ENCODE measurements at places on chromosomes 16 and 17.

DNA sequence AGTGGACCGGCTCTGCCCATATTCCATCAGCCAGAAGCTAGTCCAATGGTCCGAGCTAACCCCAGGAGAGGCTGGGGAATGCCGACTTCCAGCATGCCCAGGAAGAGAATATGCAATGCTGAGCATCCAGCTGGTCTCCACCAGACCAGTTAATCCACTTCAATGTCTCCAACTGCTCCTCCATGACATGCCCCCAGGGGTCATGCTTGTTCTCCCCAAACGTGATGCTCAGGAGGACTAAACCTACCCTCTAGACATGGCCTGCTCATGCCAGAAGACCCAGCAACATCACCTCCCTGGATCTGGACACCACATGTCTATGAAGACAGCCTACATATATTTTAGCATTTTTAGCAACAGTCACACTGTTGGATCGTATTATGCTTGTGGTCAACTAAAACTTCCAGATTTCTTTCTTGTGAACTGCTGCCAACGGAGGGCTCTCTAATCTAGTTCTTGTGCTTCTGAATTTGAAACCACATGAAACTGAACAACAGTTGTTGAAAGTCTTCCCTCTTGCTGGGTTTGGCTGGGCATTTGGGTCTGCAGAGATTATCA, 245.1 kb downstream of the SOX9 start:
- no peak for DNase-seq

- DNase-seq = no peak
Observed at GRCh38 chr16:85619101-85619891, 6.2 kb downstream of the GSE1 start.

DNA sequence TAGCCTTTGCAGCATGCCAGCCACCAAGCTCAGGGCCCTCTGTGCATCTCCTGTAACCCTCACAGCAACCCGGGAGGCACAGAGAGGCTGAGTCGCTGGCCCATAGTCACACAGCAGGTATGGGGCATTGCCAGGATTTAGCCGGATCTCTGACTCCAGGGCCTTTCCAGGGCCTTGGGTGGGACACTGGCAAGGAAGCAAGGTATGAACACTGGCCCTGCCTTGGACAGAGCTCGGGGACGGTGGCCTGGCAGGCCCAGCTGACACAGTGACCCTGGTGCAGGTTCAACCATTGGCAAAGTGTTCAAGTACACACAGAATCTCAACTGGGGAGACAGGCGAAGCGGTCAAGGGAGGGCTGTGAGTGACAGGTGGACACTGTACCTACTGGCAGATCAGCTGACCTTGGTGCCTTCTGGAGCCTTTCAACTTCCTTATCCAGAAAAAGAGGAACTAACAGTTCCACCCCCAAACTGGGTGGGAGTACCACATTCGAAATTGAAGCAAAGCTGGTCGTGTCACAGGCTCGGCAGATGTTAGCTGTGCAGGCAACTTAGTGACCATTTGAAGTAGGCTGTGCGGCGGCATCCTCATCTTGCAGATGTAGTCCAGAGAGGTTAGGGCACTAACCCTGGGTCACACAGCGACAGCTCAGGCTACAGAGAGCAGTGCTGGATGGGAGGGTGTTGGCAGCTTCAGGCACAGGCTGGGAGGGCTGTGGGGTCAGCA, 287.4 kb downstream of the SEC14L1 start:
- DNase-seq = no peak

- DNase-seq = no peak
Observed at GRCh38 chr17:39364236-39365025, 37.0 kb downstream of the FBXL20 start.

DNA sequence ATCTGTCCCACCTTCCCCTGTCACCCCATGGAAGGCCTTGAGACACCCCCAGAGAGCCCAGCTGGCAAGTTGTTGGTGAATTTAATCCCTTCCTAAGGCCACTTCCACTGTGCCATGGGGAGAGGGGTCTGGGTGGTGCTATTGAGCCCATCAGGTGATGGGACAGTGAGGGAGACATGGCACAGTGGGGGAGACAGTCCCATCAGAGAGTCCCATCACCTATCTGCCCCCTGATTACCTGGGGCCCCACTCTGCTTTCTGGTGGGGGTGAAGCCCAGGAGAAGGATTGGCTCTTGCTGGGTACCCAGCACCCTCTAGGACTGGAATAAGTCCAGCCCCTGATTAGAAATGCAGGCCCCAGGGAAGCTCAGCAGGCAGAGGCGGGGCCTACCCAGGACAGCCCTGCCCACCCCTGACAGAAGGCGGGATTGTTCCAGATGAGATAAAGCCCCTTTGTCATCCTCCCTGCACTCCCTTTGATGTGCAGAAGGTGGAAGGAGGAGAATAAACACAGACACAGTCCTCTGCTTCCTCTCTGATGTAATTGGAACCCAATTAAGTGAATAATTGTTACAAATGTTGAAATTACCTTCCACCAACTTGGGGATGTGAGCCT, 18.9 kb downstream of the TMEM132E start:
- DNase-seq = peak; percentile 81

GRCh38 chr17:5511401-5512225, 25.2 kb downstream of the MIS12 start:
- no peak for DNase-seq

GRCh38 chr16:57984443-57985203, 13.7 kb upstream of the CNGB1 start:
- DNase-seq = no peak

DNA sequence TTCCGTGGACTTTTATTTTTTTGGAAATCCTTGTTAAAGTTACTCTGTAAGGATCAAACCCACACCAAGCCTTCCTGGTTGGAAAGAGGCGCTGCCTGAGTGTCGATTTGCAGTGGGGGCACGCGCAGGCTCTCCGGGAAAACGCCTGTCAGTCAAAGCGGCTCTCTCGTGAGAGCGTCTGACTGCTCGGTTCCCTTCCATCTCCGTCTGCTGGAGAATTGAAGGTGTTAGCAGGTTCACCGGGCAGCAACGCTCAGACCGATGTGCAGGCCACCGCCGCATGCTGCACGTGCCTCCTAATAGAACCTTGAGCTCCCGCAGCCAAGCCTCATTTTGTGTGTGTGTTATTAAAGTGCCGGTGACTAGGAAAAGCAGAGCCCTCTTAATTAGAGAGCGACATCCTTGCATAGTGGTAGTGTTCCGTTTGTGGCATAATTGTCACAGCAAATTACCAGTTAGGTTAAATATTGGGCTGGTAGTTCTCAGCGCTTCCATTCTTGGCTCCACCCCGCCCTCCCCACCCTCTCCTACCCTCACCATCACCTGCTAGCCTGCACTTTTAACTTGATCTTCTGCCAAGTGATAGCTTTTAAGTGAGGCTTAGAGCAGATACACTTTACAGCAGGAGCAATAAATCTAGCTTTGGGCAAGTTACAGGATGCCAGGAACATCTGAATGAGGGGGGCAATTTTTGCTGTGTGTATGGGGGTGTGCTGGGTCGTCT, 75.5 kb downstream of the RPA1 start:
- DNase-seq = peak; percentile 29

GRCh38 chr16:87927195-87927562, 9.2 kb downstream of the CA5A start:
- no peak for DNase-seq

DNA sequence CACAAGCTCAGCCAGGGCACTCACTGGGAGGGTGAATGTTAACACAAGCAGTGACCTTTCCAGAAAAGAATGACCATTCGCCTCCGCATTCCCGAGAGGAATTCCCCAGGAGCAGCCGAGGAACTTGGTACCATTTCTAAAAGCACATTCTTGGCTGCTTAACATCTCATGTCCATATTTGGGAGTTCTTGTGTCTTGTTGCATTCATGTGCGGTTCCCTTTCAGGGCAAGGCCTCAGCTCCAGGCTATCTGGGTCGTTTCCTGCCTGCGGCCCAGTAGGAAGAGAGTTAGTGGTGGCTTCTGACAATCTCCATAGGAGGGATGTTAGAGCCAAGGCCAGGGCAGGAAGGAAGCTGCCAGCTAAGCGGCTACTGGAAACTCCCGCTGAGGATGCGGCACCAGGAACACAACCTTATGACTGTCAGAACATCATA, 27.8 kb upstream of the MEAK7 start:
- DNase-seq = no peak
